Anterior cingulate cortex (tissue), 58 donors: ENCODE measurements at places on chromosomes 1 and 21.
A peak's percentile ranks its signal among the peaks of the same experiment; 100 is the strongest.

- DNase-seq: no peak
Measured at GRCh38 chr1:12162459-12163137, 4.2 kb upstream of the TNFRSF1B start.

DNA sequence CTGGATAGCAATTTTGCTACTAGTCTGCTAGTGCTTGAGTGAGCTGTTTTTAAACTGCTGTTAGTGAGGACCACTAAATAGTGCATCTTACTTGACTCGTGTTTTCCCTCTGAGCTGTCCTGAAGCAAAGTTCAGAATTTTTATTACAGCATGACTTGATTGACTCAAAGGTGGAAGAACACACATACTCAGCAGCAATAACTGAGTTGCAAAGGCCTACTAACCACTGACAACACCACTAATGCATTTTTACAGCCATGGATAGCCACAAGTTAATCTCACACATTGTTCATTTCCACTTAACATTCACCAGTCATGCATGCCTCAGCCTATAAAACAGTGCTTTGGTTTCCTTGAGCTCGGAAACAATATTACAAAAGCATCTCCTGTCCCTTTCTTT is 148.7 kb downstream of the RUNX1 start:
- no peak for DNase-seq

- DNase-seq: no peak
Measured at GRCh38 chr1:34754964-34755637, at the start of gene GJB5. Gene GJB5, plus strand, starts transcription at chr1:34755047. Its CDS starts 2,284 bp downstream, at chr1:34757331.

DNA sequence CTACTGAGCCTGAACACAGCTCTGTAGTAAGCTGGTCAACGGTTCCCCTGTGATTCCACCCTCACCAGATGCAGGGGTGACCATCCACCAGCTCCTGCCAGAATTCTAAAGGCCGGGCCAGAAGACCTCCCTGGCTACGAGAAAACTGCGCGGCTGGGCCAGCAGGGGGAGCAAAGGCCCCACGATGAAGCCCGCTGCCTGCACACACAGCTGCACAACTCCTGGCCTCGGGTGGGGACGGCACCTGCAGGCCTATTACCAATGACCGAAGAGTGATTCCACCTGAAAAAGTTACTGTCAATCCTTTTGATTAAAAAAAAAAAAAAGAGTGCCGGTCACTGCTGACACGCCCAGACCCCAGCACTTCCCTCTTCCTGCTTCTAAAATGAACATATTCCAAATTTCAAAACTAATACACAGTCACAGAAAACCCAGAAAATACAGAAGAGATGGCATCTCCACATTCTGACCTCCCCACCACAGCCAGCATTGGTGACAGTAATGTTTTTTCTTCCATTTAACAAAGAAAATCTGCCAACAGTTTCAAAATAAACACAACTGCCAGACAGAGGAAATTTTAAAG is 49.8 kb upstream of the RIPK4 start:
- peak; percentile 13 for DNase-seq

DNA sequence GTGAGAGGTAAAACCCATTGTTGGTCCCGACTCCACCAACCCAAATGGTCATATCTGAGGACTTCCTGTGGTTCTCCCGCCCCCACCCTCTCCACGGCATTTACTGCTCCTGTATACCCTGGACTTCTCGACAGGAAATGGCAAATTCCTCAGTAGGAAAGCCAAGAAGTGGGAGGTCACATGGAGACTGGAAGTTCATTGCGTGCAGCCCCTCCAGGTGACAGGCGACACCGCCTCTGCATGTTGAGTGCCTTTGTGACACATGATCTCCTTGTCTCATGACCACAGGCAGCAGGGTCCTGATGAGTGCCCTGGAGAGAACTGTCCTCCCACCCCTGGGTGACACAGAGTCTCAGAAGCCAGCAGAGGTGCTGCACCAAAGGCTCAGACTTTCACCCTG is 24.2 kb downstream of the ERG start:
- DNase-seq: no peak

DNA sequence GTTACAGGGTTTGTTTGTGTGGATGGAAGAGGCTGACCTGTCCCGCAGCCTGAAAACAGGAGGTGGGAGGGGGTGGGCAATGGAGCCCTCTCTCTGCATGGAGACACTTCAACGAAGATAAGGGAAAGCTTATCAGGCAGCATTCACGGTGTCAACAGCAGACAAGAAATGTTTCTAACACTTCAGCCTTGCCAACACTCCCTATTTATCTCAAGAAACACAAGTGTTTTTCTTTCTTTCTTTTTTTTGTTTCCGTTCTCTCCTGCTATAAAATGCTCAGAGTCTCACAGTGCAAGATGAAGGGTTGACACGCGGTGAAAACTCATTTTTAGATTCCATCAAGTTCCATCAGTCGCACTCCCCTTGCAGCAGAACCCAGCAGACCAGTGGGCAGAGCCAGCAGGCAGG is 594.4 kb downstream of the MATN1 start:
- DNase-seq: no peak

- DNase-seq: no peak
Measured at GRCh38 chr1:156165083-156165482, 11.7 kb downstream of the SEMA4A start.

- no peak for DNase-seq
Measured at GRCh38 chr1:62355095-62355494, 35.9 kb upstream of the KANK4 start.

DNA sequence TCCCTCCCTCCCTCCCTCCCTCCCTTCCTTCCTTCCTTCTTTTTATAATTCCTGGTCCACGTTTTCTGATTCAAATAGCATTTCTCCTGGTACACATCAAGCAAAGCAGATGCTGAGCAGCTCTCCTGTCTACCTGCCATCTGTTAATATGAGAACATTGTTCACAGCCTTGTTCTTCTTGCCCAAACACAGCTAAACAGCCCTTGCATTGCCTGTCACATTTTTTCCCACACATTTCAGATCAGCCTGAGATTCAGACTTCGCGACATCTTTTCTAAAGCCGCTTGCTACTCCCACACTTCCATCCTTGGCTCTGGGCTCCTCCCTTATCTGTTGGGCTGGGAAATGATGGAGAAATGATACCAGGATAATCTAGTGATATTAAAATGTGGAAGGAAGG is 200.5 kb downstream of the PCP4 start:
- peak; percentile 20 for DNase-seq

DNA sequence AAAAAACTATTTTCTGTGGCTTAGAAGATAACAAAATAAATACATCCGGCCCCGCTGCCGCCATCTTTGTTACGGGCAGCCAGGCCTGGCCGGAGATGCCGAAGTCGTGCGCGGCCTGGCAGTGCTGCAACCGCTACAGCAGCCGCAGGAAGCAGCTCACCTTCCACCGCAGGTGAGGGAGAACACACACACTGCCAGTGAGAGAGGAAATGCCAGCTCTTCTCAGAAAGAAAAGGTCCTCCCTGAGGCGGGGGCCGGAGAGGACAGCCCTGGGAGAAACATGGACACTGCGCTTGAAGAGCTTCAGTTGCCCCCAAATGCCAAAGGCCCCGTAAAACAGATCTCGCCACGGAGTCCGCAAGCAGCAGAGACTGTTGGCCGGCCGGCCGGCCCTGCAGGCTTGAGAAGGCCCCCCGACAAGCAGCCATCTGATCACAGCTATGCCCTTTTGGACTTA is 323.2 kb downstream of the AMY1C start:
- DNase-seq: no peak

- no peak for DNase-seq
Measured at GRCh38 chr1:195054217-195054687, 1554.0 kb downstream of the KCNT2 start.

DNA sequence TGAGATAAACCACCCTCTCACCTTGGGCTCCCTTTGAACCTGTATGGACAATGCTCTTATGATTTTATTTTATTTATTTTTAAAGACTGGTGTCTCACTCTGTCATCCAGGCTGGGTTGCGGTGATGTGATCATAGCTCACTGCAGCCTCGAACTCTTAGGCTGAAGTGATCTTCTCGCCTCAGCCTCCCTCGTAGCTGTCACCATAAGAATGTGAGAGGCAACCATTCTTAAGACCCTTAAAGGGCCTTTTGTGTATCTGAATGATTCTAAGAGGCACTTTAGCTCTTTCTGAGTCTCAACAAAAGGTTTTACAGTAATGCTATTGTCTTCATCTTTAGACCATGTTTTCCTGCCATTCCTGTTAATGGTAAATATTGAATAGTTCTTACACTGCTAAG is 67.0 kb downstream of the IVNS1ABP start:
- DNase-seq: no peak
